Activated CD4-positive, alpha-beta T cell treated with anti-CD3 and anti-CD28 coated beads for 36 hours (primary cell): ENCODE measurements at places on chromosomes 4 and X.
A peak's percentile ranks its signal among the peaks of the same experiment; 100 is the strongest.

GRCh38 chr4:94728056-94728766 lies 29.5 kb upstream of the BMPR1B start:
- DNase-seq = no peak

GRCh38 chr4:104128031-104128849 lies 366.5 kb downstream of the CXXC4 start:
- no peak for DNase-seq

- no peak for DNase-seq
Observed at GRCh38 chr4:125016892-125017299, 297.9 kb upstream of the FAT4 start.

GRCh38 chr4:36997727-36998126 lies 246.8 kb upstream of the NWD2 start:
- no peak for DNase-seq

DNA sequence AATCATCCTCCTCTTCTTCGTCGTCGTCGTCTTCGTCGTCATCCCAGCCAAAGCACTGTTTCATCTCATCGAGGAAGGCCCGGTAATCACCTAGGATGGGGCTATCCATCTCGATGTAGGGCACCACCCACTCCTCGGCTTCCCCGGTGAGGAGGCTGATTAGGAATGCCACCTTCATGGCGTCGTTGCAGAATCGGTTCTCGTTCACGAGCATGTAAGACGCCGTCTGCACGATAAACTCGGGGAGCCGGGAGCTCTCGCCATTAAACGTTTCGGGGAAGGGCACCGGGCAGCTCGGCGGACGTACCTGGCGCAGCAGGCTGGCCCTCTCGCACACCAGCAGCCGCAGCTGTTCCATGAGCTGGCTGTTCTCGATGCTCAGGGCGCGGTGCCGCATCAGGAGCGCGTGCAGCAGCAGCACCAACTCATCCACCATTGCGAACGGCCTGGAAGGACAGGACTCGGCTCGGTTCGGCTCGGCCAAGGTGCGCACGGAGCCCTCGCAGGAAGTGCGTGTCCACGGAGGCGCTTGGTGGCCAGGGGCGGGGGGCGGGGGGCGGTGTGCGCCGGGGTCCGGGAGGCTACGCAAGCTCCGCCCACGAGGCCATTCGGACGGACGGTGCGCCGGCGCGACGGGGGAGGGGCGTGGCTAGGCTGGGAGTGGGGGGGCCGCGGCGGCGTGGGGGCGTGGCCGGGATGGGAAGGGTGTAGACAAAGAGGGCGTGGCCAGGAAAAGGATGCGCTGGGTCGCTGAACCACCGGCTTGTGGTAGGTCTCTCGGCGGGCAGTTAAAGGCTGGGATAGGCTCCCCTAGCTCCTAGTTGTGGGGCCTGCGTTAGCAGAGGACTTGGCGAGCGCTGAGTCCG lies at the start of gene LDOC1:
TSS of gene LDOC1 (minus strand) at position 544 of the 866 bp plus-strand sequence. CDS start at position 436, 108 bp downstream.
- DNase-seq = peak; percentile 86

DNA sequence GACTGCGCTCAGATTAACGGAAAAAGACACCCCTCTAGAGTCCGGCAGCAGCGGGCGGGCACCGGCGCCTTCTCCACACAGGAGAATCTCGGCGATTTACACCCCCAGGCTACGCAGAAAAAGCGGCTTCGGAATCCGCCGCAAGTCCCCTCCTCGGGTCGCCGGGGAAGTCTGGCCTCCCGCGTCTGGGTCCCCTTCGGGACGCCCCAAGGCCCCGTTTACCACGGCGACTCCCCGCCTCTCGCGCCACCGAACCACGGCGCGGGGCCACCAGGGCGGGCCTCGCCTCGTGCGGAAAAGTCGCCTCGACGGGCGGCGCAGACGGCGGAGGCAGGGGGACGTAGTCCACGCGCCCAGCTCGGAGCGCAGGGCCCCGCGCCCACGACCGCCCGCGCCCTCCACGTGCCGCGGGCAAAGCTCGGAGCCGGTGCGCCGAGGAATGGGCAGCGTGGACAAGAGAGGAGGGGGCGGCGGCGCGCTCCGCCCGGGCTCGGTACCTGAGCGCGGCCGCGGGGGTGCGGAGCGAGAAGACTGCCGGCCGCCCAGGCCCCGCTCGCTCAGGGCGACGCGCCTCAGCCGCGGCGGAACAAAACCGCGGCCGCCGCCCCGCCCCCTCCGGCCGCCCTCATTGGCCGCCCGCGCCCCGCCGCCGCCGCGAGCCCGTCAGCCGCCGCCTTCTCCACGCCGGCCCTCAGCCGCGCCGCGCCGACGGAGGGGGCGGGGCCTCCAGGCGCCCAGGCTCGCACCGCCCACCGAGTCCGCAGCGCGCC lies at the start of gene FAM53A:
TSS of gene FAM53A (minus strand) at position 578 of the 770 bp plus-strand sequence. CDS start 15,572 bp downstream, outside the sequence.
- no peak for DNase-seq

GRCh38 chrX:119605464-119606279 lies 552 bp downstream of the NKRF start:
- peak; percentile 64 for DNase-seq

GRCh38 chr4:905485-906338 lies 26.4 kb downstream of the GAK start:
- DNase-seq = no peak

- DNase-seq = no peak
Observed at GRCh38 chr4:3311095-3311372, 18.2 kb downstream of the RGS12 start.

GRCh38 chrX:41594634-41595033 lies 94.1 kb upstream of the GPR34 start:
- DNase-seq = no peak

DNA sequence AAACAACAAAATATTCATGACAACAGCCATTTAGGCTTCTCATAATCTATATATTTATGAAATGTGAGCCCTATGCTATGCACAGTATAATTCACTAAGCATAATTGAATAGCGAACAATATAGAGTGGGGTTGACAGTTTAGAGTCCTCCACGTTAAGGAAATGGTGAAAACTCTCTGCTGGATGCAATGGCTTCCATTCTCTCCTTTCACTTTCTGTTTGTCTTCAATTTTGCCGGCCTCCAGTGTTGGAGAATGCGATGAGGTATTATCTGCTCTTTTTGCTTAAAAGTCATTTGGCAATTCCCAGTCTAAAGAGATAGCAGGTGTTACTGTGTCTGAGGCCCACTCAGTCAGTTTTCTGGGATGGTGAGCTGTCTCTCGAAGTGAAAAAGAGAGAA lies 52.1 kb downstream of the NPY5R start:
- no peak for DNase-seq

DNA sequence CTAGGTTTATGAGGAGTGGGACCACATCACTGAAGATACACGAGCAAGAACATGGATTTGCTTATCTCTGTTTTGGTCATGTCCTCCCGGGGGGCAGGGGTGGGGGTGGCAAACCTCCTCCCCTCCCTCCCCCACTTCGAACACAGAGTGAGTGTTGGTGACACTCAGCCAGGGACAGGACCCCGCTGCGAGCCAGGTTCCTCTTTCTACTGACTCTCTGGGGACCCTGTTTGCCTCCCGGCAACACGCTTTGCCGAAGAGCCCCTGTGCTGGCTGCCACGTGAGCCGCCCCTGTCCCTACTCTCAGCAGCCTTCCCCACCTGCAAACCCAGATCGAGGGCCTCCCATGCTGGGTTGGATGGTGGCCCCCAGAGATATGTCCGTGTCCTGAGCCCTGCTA lies 34.7 kb downstream of the P2RY8 start:
- no peak for DNase-seq

DNA sequence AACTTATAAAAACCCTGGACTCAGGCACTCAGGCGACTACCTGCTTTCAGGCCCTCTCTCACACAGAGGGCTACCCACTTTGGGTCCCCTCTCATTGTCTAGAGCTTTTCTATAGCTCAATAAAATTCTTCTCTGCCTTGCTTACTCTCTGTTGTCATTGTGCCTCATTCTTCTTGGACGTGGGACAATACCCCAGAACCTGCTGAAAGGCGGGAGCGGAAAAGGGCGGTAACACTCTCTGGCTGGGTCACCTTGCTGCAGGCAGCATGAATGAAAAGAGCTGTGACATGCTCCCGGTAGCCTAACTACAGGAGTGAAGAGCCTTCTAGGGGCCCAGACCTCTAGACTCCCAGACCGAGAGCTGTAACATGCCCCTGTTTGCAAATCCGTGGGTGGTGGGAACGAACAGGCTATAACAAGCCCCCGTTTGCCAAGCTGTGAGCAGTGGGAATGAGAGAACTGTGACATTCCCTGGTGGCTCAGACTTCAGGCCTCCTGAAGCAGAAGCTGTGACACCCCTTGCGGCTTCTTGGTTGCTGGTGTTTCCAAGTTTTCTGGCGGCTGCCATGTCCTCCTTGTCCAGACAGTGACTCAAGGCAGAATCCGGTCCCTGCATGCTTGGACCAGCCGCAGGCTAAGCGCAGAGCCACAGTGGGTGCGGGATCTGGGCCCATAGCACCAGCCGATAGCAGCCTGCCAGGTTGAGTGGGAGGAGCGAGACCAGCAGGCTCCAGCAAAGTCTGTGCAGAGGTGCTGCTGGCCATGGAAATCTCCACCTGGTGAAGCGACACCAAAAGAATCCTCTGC lies 684.6 kb downstream of the ARAP2 start:
- DNase-seq = no peak
